ENCODE measurements at places on chromosomes 1 and 21.

DNA sequence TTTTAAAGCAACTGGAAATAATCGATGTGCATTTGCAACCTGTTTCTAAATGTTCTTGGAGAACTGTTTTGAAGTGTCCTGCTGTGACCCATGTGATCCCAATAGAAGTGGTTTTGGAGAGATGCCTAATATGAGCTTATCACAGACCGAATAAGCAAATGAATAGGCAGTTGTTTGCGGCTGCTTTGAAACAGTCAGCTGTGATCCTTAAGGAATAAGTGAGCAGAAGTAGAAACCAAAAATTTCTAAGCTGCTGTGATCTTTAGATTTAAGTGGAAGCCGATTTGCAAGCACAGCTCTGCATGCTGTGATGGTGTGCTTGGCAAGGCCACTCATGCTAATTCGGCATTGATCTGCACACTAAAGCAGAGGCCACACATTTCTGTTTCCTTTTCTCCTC, 329.5 kb upstream of the DUSP10 start:
- DNase-seq = no peak

DNA sequence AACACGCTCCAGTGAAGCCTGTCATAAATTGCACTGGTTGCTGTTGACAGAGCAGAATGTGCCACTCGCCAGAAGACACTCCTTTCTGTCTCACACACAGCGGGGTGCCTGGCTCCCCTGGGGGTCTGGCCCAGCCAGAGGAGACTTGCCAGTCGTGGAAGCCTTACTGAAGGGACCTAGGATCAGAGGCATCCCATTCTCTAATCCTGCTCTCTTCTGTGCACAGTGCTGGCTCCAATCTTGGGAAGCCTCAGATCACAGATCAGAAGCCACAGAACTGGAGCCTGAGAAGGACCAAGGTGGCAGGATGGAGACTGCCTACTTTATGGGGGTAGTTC, 1.4 kb downstream of the SLC9A1 start:
- DNase-seq = no peak

GRCh38 chr1:212189352-212189738, 95.9 kb upstream of the PPP2R5A start:
- DNase-seq = no peak

DNA sequence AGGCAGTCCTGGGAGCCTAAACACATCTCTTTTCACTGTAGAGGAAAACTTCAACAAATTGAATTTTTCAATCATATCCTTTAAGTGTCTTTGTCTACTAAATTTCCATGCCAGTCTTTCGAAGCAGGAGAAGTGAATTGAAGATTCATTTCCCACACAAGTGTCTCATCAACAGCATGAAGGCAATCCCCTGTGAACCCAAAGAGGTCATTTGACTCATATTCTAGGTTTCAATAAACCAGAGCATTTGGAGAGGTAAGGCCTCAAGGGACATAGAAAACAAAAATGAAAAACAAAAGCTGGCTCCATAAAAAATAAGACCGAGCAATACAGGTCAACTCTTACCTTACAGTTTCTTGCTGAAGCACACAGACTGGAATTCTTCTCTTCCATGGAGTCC, 94.1 kb upstream of the ATP1B1 start:
- DNase-seq = no peak

GRCh38 chr21:36860736-36861594, 105.5 kb downstream of the HLCS start:
- DNase-seq = no peak

GRCh38 chr1:203528063-203528462, 34.1 kb downstream of the OPTC start:
- no peak for DNase-seq

DNA sequence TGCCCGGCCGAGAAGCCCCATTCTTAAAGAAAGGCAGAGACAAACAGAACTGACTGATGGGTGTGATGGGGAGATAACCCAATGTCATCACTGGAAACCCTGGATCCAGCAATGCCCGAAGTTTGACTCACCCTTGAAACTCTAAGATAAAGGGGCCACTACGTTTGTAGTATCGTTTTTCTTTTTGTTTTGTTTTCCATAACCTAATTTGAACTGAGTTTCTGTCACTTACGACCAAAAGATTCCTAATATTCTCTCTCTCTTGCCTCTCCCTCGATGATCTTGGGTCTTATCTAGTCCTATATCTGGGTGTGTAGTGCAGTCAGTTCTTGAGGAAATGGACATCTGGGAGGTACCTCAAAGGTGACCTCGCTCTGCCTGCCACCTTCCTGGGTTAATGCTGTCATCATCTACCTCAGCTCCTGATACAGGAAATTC, 57.8 kb upstream of the ID3 start:
- no peak for DNase-seq

DNA sequence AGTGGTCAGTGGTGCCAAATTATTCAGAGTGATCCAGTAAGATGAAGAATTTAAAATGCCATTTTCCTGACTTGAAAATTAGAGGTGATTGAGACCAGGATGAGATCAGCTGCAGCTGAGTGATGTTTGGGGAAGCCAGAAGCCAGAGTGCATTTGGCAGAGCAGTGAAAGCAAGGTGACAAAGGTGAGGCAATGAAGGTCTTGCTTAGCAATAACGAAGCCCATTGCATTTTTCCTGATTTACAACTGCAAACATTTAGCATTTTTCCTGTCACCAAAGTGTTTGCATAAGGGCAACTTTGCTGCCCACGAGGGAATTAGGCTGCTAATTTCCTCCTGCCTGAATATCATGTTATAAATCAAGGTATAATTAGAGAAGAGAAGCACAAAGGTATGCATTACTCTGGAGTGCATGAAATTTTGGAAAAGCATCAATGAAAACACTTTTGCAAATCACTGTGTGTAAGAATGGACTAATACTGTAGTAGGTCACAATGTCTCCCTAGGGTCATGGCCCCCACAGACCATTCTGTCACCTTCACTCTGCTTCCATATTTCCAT, 188.2 kb upstream of the LYPLAL1 start:
- no peak for DNase-seq

GRCh38 chr1:38347446-38348175, 301.0 kb upstream of the POU3F1 start:
- DNase-seq = no peak
